ENCODE measurements at places on chromosomes 3 and 15. TPM values are rescaled to one million over a fixed set of nuclear protein-coding genes. Genes with fewer than 3 reads are reported as not detected.

Gene PEX5L
- total RNA-seq, result not detected

Gene NR2E3
- total RNA-seq, result not detected

Gene GP9
- total RNA-seq, result not detected

Gene SLC2A2
- total RNA-seq, result not detected

Gene HHLA2
- total RNA-seq, result 4.0 TPM

Gene XCR1
- total RNA-seq, result not detected

Gene PRTG
- not detected for total RNA-seq

Gene LRRC34
- 6.9 TPM for total RNA-seq

Gene VIPR1
- total RNA-seq, result 22.3 TPM

Gene MGLL
- 2.1 TPM for total RNA-seq

Gene ACOX2
- total RNA-seq, result not detected

Gene MYD88
- total RNA-seq, result 68.5 TPM

Gene MTHFS
- total RNA-seq, result 32.0 TPM

Gene NXPE3
- 29.8 TPM for total RNA-seq

Gene SPTBN5
- 1.1 TPM for total RNA-seq

Gene NLGN1
- not detected for total RNA-seq

Gene VGLL3
- not detected for total RNA-seq

Gene GOLGA8T
- total RNA-seq, result 2.6 TPM

Gene ZNF770
- 43.3 TPM for total RNA-seq

Gene SEMA6D
- not detected for total RNA-seq

Gene COLQ
- total RNA-seq, result 3.5 TPM

Gene THBS1
- 5.4 TPM for total RNA-seq

Gene GUCA1C
- not detected for total RNA-seq

Gene IMPG2
- total RNA-seq, result 0.62 TPM

Gene MFGE8
- total RNA-seq, result 100 TPM

Gene ESYT3
- 0.26 TPM for total RNA-seq

Gene FEZF2
- not detected for total RNA-seq

Gene CPB1
- total RNA-seq, result not detected

Gene SLC51B
- not detected for total RNA-seq

Gene DNAH1
- 30.0 TPM for total RNA-seq

Gene EIF1B
- 38.3 TPM for total RNA-seq

Gene CPEB1
- 0.74 TPM for total RNA-seq

Gene RASL12
- total RNA-seq, result not detected

Gene SLC12A8
- 0.79 TPM for total RNA-seq

Gene MUC4
- total RNA-seq, result 0.06 TPM

Gene PLA2G4F
- not detected for total RNA-seq

Gene CCDC51
- total RNA-seq, result 12.2 TPM

Gene STRA6
- not detected for total RNA-seq

Gene BNC1
- not detected for total RNA-seq

Gene WDR76
- 71.4 TPM for total RNA-seq

Gene CCR3
- 1.9 TPM for total RNA-seq

Gene RPP25
- total RNA-seq, result 4.2 TPM

Gene CPLX3
- total RNA-seq, result 0.17 TPM

Gene GHSR
- total RNA-seq, result not detected

Gene THAP10
- total RNA-seq, result not detected

Gene PRR20G
- total RNA-seq, result not detected

Data from activated naive CD8-positive, alpha-beta T cell treated with anti-CD3 and anti-CD28 coated beads, Interleukin-2, amount 10 ng/mL, durations not matched to agents 7 days and 5 days (primary cell).